ENCODE measurements at places on chromosomes 6 and 20.

DNA sequence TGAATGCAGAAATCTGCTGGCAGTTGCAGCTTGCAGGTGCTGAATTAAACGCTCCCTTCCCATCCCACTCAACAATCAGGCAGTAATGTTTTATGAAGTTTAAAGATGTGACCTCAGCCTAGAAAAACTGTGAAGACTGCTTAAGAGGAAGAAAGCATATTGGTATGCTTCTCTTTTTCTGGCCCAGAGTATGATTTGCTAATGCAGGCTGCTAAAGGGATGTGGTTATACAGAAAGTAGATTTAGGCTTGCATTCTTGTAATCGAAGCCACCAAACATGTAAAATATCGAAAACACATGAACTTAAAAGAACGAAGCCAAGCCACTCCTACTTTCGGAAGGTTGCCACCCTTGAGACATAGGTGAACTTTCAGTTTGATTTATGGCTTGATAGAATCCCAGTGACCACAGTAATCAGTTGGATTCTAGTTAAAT is 40.7 kb downstream of the MAP3K5 start:
- DNase-seq = no peak

GRCh38 chr20:49171909-49172308 is 16.2 kb downstream of the STAU1 start:
- DNase-seq = no peak

- DNase-seq = no peak
These were observed 38.3 kb upstream of the TMX4 start for GRCh38 chr20:8057871-8058270.

DNA sequence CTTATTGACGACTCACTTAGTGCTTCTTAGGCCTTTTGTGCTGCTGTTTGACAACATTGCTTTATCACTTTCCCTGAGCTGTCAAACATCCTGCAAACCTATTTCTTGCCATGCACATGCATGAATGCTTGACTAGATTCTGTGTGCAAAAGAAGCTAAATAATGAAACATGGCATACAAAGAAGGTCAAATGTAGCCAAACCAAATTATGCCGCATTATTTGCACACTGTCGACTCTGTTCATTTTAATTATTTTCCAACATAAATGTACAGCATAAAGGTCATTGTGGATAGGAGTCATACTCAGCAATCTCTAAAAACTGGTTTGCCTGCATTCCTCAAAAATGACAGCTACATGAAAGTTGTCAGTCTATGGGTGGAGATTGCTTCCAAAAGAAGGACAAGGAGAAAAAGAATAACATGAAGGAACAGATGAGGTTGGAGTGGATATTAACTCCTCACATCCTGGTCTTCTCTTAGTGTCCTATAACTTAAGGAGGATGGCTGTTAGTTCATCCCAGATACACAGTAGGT is 123.1 kb upstream of the STXBP5 start:
- DNase-seq = no peak
